ENCODE measurements at places on chromosomes 12 and 14.

DNA sequence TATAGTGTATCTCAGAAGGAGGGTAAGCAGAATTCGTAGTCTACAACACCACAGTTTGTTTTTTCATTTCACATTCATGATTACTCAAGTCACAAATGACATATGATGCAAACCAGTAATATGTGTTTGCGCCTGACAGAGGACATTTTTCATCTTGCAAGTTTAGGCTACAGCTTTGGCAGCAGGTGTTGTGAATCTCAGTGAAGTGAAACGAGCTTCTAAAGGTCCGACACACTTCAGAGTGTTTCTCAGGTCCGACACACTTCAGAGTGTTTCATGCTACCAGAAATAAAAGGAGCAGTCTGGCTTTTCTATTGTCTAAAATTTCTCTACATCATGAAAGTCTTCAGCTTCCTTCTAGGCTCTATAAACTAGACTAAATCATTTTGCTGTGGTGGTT, 22.7 kb downstream of the CLEC14A start:
- DNase-seq: no peak

DNA sequence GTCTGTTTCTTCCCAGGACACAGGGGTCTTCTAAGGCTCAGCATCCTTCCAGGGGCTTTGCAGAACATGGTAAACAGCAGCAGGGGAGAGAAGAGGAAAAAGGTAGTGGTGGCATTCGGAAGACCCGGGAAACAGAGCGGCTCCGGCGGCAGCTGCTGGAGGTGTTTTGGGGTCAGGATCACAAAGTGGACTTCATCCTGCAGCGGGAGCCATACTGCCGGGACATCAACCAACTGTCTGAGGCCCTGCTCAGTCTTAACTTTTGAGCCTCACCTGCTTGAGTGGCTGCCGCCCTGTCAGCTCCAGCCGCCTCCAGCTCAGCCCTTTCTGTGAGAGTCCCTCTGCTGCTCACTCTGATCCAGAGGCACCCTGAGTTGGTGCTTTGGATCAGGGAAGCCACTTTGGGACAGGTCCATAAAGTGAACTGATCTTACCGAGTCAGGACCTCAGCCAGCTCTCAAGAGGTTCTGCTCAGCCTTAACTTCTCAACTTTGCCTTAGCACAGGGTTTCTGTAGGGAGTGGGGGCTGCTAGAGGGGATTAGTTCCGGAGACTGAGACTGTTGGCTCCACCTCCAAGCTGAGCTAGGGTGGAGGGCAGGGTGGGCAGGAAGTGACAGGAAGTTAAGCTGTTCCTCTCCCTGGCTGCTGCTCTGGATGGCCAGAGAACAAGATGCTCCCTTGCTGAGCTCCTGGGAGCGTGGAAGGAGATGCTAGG, 5.4 kb downstream of the SDR39U1 start:
- DNase-seq: no peak

- no peak for DNase-seq
Measured at GRCh38 chr14:47277703-47278102, 397.7 kb downstream of the MDGA2 start.

GRCh38 chr12:114166362-114166761, 200.2 kb upstream of the RBM19 start:
- DNase-seq: no peak

- peak; percentile 6 for DNase-seq
Measured at GRCh38 chr14:56874375-56874774, 64.1 kb upstream of the OTX2 start.

DNA sequence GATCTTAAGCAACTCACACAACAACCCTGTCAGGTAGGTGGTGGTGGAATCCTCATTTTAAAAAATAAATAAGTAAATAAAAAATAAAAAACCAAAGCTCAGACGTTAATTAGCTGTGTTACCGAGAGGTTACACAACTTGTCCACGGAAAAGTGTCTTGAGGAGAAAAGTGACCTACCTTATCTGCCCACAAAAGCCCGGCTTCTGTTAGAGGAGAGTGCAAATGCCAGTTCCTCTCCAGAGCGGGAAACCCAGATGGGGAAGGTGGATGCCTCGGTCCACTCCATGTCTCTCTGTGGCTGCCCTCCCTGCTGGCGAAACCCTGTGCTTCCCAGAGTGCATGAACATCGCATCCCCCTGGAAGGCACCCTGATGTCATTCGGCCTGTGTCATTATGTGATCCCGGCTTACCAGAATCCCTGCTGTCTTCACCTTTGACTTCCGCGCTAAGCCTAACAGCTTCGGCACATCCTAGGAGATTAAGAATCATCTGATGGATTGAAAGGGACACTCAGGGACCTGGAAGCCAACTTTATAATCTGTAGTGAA, 6.4 kb downstream of the MLXIP start:
- DNase-seq: no peak

- DNase-seq: no peak
Measured at GRCh38 chr12:18981732-18982131, 147.8 kb upstream of the PLEKHA5 start.

Data from NCI-H187 (cell line).